ENCODE measurements at places on chromosomes 12 and 14. TPM values are rescaled to one million over a fixed set of nuclear protein-coding genes. Genes with fewer than 3 reads are reported as not detected.

Gene RIMBP2
- polyA plus RNA-seq = 2.1 TPM

Gene TBC1D30
- polyA plus RNA-seq = 1.4 TPM

Gene ZFHX2
- polyA plus RNA-seq = 1.8 TPM

Gene JAG2
- polyA plus RNA-seq = 44.4 TPM
